ENCODE measurements at places on chromosomes 4 and X.

GRCh38 chrX:102712216-102712966 lies at the start of gene GPRASP2:
GPRASP2 (plus strand) TSS chrX:102712448; CDS start chrX:102714870, 2,422 bp downstream.
- no peak for DNase-seq

DNA sequence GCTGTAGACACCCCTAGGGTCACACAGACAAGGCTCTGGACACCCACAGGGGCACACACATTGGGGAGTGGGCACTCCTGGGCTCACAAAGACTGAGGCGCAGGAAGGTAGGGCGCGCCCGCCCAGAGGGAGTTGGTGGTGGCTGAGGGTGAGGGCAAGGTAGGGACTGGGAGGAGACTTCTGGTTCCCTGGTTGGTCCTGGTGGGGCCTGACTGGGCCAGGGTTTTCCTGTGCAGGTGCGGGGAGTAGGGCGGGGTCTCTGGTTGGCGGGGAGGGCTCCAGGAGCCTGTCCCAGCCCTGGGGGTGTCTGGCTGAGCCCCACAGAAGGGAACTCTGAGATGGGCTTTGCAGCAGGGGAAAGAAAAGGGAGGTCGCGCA lies 6.7 kb upstream of the WAS start:
- DNase-seq = no peak

GRCh38 chr4:95161781-95162469 lies 386.8 kb downstream of the UNC5C start:
- no peak for DNase-seq

GRCh38 chrX:38438321-38438720 lies 85.9 kb downstream of the OTC start:
- no peak for DNase-seq

DNA sequence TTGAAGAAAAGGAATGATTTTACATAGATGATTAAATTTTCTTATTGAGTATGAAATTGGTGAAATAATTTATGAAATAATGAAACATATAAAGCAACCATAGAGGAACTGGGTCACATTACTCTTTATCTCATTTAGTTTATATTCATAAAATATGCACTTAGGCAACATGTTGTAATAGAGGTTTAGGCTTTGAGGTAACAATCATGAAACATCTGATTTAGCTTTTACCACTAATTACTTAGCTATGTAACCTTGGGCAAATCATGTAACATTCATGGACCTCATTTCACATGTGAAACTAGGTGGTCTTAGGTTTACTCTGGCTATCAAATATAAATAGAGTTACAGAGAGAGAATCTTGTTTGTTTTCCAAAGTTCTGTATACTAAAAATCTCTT lies 54.5 kb upstream of the SMARCA5 start:
- DNase-seq = no peak
